ENCODE measurements at places on chromosomes 7 and 10.

DNA sequence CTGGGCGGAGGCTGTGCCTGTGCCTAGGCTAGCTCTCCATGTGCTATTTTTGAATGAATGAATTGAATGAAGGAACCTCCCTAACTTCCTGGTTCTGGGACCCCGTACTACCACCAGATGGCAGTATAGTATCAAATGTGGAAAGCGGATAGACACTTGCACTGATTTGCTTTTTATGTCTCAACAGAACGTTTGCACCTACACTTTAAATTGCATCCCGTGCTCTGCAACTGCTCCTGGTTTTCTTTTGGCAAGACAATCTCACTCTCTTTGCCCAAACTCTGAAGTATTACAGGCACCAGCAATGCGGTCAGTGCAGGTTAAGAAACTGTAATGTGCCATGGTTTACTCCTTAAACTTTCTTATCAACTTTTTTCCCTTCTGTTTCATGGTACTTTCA, 6.5 kb downstream of the FZD8 start:
- no peak for DNase-seq

DNA sequence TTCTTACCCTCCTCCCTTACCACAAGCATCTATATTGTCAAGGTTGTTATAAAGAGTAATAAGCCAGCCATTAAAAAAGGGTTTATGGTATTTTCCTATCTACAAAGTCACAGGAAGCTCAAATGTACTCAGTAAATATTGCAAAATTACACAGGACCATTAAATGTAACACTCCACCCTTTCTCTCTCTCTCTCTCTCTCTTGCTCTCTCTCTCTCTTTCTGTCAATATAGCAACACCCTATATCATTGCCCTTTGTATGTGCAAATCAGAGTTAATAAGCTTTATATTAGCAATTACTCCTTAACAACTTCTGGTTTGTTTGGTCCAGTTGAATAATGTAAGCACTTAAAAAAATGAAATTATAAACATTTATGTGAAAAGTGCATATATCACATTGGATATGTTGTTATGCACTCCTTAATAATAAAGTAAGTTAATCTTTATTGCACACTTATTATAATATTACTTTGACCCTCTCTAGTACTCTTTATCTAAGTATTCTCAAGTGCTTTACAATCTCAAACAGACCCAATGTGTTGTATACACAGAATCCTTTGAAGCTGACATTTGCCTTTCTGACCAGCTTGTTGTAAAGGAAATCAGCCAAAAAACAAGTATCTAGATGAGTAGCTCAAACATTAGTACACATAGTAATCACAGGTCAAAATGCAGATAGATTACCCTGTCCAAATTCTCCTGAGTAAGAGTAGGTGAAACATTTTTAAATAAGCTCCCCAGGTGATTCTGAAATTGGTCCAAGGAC, 93.2 kb downstream of the CFTR start:
- DNase-seq = no peak

- DNase-seq = no peak
Measured at GRCh38 chr7:5495581-5496375, 72.1 kb upstream of the TNRC18 start.

GRCh38 chr10:26987851-26988250, 112.4 kb downstream of the ANKRD26 start:
- no peak for DNase-seq

DNA sequence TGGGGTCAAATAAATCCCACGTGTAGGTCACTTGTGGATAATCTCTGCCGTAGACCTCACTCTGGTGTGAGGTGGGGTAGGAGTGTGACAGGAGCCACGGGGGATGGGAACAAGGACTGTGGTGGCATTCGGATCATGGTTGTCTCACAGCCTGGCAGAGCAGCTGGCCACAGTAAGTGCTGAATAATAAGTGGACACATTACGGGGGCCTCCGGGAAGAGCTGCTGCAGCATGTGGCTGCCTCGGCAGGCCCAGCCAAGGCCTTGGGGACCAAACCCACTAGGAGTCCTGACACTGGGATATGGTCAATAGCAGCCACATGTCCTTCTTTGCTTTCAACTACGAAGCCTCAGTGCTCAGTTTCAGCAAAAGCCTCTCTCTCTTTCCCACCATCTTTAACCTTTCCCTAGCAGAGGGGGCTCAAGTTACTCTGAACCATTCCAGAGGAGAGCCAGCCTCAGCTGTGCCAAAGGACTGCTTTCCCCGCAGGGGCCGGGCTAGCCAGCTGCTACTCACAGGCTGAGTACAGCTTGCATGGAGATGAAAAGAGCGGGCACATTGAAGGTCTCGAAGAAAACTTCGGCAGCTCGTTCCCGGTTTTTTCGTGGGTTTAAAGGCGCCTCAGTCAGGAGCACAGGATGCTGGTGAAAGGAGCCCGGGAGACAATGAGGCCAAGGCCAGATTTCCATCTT, 17.3 kb downstream of the ACTR1A start:
- DNase-seq = no peak

- DNase-seq = no peak
Measured at GRCh38 chr7:40757109-40757508, 622.3 kb downstream of the SUGCT start.

DNA sequence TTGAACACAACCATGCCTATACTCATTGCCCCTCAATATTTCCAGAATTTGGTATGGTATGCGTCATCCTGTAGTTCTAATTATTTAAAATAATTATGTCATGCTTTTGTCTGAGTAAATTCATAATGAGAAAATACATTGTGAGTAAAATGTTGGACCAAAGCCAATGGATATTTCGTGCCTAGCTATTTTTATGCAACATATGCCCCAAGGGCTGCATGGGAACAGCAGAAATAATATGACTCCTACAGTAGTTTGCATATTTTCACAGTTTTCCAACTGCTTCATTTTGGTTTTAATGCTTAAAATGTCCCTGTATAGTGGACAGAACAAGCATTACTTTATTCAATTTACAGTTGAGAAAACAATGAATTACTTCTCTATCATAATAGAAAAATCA, 1115.6 kb upstream of the GHITM start:
- DNase-seq = no peak

DNA sequence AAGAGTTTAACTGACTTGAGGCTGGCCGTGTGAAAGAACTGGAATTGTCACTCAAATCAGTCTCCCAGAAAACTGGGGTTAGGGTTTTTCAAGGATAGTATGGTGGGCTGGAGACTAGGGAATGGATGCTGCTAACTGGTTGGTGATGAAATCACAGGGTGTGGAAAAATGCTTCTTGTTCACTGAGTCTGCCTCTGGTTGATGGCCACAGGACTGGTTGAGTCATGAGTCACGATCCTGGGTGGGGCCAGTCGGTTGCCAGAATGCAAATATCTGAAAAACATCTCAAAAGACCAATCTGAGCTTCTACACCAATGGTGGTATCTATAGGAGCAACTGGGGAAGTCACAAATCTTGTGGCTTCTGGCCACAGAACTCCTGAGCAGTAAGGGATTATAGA, 16.3 kb upstream of the BAMBI start:
- no peak for DNase-seq

DNA sequence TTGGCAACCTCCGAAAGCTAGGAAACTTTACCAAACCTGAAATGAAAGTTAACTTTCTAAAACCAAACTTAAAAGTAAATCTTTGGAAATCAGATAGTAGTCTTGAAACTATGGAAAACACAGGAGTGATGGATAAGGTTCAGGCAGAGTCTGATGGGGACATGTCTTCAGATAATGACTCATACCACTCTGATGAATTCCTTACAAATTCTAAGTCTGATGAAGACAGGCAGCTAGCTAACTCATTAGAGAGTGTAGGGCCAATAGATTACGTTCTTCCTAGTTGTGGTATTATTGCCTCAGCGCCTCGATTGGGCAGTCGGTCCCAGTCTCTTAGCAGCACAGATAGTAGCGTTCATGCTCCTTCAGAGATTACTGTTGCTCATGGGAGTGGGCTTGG, 45.9 kb downstream of the MCMBP start:
- DNase-seq = no peak

Data from stimulated activated CD8-positive, alpha-beta memory T cell treated with anti-CD3 and anti-CD28 coated beads, Interleukin-7, amount 100 ng/mL, for 1 hour (primary cell).